WERI-Rb-1 (cell line): ENCODE measurements at places on chromosomes 1 and 21.
A peak's percentile ranks its signal among the peaks of the same experiment; 100 is the strongest.

- no peak for DNase-seq
Measured at GRCh38 chr1:117143871-117144270, 22.3 kb upstream of the TRIM45 start.

DNA sequence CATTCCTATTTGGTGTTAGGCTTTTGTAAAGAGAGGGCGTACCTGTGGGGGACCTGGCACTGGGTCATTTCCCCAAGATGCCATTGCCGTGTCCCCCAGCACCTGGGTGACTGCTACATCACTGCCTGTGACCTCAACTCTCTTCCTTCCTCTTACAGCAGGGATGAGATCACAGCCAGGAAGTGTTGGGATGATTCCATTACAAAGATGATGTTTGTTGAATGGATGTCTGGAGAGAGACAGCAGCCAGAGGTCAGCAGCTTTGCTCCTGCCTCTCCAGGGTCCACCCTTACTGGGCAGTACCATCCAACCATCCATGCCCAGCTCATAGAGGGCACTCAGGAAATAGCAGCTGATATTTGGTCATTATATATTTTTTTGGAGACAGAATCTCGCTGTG, 35.1 kb downstream of the TMEM51 start:
- no peak for DNase-seq

- DNase-seq, result no peak
Measured at GRCh38 chr1:44108241-44108640, 10.4 kb upstream of the KLF17 start.

DNA sequence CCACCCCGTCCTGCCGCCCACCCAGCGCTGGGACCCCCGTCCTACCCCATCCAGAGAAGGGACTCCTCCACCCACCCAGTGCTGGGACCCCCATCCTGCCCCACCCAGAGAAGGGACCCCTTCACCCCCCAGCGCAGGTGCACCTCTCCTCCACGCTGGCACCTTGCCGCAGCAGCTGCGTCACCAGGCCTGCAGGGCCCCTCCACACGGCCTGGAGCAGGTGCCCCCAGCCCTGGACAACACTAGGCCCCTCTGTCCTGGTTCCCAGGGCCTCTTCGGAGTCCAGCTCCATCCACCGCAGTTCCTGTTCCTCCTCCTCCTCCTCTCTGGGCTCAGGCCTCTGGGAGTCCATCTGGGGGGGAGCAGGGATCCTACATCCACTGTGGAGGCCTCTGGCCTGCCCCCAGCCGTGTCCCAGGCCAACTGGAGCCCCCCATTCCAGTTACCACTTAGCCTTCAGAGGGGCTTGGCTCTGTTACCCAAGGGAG, 378 bp downstream of the ANKRD65 start:
- DNase-seq, result no peak

- peak; percentile 94 for DNase-seq
Measured at GRCh38 chr1:165444897-165445370, at the start of gene RXRG. RXRG (minus strand) TSS chr1:165445126; CDS start chr1:165444893, 233 bp downstream.

- DNase-seq, result no peak
Measured at GRCh38 chr1:7640920-7641585, 130.0 kb upstream of the VAMP3 start.

DNA sequence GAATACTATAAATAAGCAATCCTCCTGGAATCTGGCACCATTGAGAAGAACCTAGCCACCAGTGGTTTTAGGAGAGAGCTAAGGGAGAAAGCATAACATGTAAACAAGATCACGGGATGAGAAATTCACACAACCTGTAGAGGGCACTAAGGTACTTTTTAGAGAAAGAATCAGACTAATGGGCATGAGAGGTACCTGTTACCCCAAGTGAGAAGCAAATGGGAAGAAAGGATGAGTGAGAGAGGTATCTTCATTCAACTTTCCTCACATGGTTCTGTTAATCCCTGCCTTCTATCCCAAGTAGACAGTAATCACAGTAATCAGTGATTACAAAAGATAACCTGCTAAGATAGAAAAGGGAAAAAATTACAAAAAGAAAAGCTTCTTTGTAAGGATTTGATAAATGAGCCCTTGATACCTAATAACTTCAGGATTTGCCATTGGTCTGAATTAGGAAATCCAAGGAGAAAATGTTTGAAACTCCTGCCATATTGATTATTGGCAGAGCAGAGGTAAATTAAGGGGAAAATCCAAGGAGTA, 251.1 kb upstream of the ADGRL2 start:
- DNase-seq, result peak; percentile 22

DNA sequence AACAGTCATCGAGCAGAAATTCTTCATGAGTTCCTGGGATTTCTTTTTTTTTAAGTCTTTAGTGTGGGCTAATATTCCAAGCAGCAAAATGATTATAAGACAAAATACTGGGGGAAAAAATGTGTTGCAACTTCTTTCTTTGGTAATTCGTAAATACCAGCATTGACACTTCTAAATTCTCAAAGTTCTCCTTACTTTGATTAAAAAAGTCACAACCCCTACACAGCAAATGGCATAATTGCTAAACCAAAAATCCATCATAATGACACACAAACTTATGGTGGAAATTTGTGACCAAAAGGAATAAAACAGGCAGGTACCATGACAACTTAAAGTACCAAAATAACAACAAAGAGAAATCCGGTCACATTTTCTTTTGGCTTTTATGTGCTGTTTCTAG, 585.2 kb upstream of the PKN2 start:
- no peak for DNase-seq

DNA sequence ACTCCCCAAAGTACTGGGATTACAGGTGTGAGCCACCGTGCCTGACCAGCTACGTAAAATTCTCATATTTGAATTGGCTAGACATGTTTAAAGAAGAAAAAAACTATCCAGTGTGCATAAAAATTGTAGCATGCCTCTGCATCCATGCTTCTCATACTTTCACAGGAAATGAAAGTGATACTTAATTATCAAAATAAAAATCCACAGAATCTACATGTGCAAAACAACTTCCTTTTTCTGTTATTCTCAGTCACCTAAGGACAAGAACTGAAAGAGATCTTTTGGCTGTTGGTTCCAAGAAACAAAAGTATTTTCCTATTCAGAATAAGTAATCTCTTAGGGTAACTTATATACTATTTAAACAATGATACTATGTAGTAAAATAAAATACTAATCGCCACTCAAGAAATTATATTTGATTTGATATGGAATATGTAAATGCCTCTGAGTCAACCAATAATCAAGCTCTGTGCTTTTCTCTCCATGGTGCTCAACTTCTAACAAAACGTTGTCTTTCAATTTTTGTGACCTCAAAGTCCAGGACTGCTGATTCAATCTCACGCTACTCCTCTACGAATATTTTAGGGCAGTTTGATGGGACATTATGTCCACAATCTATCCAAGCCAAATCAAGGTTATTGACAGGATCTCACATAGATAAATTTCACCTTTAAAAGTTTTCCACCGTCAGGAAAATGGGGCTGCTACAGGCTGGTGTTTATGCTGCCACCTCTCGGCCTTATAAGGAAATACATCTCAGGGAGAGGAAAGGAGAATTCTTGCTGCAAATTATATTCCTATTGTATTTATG, 102.7 kb downstream of the ZNF281 start:
- peak; percentile 42 for DNase-seq

DNA sequence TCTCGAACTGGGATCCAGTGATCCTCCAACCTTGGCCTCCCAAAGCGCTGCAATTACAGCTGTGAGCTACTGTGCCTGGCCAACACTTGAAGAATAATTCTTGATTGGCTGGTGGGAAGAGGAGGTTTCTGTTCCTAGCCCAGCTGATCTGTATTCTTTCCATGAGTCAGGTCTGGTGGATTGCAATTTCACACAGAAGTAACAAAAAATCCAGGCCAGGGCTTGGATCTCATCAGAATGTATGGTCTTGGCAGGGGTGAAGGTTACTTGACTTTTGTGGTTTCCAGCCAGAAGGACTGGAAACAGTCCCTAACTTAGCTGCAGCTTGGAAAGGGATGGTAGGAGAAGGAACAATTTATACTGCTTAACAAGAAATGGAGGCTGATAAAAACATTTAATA, 5.1 kb upstream of the HP1BP3 start:
- no peak for DNase-seq

DNA sequence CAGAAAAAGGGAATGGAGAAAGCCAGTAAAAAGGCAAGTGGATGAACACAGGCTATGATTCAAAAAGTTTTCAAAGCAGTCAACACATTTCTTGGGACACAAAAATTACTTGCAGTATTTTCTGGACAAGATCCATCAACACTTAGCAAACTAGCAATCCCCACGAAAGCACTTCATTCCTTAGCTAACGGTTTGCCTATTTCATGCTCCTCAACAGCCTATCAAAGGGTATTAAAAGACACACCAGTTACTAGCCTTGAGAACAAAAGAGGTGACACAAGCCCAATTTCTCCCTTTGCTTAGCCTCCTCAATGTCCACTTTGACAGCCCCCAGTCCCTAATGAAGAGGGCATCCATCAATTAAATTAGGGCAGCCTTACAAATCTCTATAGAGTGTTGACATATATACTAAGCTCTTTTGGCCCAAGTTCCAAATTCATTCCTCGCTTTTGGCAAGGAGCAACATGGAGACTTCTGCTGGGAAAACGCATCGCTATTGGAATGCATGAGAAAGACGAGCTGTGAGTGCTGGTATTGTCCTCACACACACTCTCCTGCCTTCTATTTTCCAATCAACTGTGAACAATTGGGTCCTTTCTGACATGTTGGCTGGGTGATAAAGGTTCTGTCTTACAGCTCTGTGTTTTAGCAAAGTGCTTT, 180.0 kb downstream of the TNR start:
- DNase-seq, result no peak

GRCh38 chr1:37244815-37245214, 210.5 kb upstream of the GRIK3 start:
- DNase-seq, result no peak

DNA sequence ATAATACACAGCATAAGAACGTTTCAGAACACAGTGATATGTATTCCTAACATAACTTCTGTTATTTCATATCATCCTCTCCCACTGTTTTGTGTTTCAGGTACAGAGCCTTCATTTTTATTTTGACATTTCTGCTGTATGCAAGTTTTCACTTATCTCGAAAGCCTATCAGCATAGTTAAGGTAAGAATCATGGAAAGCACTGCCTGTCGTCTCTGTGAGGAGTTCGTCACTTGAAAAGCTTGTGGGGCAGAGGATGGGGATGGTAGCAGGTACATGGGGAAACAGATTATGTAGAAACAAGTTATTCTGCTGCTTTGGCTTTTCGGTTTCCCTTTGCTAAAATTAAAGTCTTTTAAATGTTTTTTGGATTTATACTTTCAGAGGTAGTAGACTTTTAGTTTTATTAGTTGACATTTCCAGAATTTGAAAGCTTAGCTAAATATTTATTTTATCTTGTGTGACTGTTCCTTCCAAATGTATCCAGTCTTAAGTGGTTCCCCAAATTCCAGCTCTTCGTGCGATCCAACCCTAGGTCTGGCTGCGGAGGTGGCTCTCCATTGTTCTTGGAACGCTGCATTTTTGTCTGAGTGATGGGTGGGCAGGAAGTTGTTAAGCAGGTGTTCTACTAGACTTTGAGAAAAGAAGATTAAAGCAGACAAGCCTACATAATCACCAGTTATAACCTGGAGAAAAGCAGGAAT, 12.2 kb downstream of the SLC37A1 start:
- no peak for DNase-seq

GRCh38 chr1:204152310-204153044, 633 bp upstream of the ETNK2 start:
- no peak for DNase-seq

- DNase-seq, result no peak
Measured at GRCh38 chr1:206633708-206634121, 1.6 kb upstream of the DYRK3 start.

GRCh38 chr1:89271341-89272015, 1.2 kb downstream of the GBP5 start:
- DNase-seq, result no peak

GRCh38 chr1:210250665-210250997, 18.0 kb downstream of the SERTAD4 start:
- peak; percentile 94 for DNase-seq

DNA sequence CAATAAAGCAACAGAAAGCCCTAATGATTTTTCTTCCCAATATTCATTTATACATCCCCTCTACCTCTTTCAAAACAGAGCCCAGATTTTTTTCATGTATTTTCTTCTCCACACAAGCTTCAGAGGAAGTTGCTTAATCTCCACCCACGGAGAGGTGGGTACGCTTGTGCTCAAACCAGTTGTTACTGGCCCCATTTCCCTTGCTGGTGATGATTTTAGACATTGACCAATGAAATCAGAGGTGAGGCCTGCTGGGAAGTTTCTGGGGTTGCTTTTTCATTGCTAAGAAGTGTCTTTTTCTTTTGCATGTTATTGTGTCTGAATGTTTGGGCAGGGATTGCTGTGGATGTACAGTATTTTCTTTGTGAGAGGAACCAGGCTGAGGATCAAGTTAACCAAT, 448.1 kb upstream of the B3GALT2 start:
- no peak for DNase-seq

DNA sequence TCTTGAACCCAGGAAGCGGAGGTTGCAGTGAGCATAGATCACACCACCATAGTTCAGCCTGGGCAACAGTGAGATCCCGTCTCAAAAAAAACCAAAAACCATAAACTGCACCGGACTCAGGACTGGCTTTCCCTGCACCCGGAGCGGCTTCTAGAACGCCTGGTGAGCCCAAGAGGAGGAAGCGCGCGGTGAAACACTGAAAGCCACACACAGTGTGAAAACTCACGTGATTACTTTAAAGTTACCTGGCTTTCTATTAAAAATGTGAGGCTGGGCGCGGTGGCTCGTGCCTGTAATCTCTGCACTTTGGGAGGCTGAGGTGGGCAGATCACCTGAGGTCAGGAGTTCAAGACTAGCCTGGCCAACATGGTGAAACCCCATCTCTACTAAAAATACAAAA, 7.0 kb upstream of the TRAPPC10 start:
- no peak for DNase-seq

DNA sequence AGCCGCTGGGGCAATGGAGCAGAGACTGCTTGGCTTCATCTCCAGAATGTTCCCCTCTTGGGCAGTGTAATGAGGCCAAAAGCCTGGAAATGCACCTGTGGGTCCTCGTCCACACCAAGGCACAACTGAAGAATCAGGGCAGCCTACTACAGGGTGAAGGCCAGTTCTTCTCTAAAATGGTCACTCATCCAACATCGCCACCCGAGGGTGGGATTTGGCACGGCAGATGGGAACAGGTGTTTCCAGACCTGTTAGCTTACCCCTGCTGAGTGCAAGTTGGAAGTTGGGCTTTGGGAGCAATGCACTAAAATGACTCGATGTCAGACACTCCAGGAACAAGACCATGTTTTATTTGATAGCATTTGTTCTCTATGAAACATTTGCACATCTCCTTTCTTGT, 543.7 kb downstream of the NPHP4 start:
- peak; percentile 65 for DNase-seq

DNA sequence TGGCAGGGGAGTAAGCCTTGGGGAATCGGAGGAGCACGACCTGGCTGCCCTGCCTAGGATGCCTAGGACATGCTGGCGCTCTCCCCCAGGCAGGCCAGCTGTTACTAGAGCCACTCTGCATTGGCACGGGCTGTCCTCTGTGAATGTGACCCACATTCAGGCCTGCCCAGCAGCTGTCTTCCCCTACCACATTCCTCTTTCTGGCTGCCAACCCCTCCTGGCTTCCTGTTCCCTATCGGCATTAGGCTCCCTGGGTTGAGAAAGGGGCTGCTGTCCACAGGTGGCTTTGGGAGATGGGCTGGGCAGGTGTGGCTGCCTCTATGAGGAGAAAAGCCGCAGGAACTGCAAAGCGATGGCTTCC, 2.3 kb upstream of the NFASC start:
- no peak for DNase-seq
